ENCODE measurements at places on chromosomes 5 and 9. TPM values are rescaled to one million over a fixed set of nuclear protein-coding genes. Genes with fewer than 3 reads are reported as not detected.

Gene ZCCHC7
- 6.5 TPM for total RNA-seq

Gene CBY3
- not detected for total RNA-seq

Gene LCN6
- total RNA-seq = not detected

Gene DBH
- 16.7 TPM for total RNA-seq

Gene AGXT2
- total RNA-seq = 50.8 TPM

Gene INSL4
- total RNA-seq = not detected

DNA sequence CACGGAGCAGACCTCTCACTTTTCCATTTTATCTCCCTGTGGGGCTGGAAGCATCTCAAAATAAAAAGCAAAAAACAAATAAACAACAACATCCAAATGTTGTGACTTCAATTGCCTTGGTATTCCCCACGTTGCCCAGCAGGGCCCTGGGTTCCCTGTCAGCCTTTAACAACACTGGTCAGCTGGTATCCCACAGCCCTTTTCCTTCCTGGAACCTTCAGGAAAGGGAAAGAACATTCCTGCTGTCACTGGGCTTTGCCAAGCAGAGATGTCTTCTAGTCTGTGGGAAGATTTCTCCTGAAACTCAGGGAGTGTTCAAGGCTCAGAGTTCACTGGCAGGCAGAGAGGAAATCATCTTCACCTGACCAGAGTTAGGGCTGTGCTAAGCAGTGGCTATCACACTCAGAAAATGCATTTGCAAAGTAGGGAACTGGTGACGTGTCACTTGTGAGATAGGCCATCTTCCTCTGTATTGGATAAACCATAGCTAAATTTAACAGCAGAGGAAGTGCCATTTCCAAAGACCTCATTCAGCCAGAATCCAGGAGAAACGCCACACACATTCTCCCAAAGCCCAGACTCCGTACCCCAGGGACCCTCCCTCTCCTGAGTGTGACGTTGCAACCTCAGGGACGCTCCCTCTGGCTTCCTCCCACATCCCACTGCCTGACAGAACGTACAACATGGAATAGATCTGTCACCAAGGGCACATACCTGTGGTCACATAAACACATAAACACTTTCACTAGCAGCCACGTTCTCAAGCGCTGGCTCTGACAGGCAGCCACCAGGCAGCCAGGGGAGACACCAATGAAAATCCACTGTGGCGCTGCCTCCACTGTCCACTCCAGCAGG, 274.0 kb upstream of the DAPK1 start:
- no peak for DNase-seq

DNA sequence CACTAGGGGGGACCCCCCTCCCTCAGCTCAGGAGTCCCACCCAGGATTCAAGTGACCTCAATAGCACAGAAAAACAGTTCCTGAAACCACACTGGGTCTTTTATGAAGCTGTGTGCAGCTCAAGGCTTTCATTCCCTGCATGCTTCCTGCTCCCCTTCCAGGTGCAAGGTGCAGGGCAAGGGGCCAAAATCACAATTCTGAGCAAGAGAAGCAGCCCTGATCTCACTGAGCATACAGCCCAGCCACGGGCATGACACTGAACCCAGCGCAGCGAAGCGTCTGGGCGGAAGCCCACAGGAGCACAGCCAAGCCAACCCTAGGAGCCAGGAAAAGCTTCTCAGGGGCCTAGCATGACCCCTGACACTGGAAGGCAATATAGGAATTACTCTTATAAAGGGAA, 62.9 kb downstream of the IRX2 start:
- DNase-seq = no peak

DNA sequence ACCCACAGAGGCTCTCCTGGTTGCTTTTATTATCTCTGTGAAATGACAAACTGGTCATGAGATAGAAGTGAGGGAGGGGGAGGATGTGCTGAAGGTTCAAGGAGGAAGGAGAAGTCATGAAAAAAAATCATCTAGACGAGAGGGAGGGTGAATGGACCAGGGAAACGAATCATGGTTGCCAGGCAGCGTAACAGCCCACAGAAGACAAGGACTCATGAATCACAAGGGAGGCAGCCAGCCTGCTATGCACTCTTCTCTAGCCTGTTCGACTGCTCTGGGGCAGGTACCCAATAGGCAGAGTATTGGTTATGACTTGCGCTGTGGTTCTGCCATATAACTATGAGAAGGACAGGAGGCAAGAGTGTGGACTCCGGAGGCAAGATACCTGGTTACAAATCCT, 475.2 kb downstream of the CDK5RAP2 start:
- no peak for DNase-seq

DNA sequence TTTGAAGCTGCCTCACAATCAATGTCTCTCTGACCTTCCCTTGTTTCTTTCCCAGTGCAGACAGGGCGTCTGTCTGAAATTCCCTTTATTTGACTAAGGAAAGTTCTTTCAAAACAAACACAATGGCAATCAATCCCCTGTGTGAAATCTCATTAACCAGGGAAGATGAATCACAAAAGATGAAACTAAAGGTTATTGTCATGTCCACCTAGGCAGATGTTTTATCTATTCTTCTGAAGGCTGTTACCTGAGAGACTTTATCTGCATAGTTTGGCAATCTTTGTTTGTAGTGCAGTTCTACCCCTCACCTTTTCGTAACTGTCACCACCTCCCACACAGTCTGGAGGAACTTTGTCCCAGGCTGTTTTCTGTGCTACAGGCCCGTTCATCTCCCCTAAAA, 217.5 kb upstream of the RIOK2 start:
- no peak for DNase-seq

- no peak for DNase-seq
These were observed 154.9 kb downstream of the TENT4A start for GRCh38 chr5:6868171-6868570.

- DNase-seq = no peak
These were observed 145.5 kb downstream of the ERCC6L2 start for GRCh38 chr9:96020792-96021550.

DNA sequence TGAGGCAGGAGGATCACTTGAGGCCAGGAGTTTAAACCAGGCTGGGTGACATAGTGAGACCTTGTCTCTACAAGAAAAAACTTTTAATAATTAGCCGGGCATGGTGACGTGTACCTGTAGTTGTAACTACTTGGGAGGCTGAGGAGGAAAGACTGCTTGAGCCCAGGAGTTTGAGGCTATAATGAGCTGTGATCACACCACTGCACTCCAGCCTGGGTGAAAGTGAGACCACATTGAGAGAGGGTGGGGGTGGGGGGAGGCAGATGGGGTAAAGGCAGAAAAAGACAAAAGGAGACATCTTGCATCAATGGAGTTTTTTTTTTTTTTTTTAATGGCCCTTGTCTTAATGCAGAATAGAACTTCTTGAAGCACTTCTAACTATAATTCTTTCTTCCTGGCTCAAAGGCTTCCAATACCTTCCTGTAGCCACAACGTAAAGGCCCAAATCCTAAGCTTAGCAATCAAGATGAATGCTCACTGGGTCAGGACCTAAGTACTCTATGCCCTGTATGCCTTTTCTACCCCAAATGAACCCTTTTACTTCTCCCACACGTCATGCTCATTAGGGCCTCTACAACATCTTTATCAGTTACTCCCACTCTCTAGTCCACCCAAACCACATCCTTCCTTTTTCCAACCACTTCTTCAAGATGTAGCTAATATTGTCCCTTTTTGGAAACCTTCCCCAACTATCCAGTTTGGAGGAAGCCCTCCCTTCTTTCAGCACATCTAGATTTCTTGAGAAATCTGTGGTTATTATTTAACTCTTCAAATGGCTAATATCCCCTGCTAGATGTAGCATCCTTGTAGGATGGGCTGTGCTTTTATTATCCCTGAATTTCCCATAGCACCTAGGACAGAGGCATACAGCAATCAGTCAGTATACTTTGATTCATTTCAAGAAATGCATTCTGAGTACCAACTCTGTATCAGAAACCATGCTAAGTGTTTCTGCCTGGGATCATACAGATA, 40.8 kb downstream of the CSF2 start:
- no peak for DNase-seq

DNA sequence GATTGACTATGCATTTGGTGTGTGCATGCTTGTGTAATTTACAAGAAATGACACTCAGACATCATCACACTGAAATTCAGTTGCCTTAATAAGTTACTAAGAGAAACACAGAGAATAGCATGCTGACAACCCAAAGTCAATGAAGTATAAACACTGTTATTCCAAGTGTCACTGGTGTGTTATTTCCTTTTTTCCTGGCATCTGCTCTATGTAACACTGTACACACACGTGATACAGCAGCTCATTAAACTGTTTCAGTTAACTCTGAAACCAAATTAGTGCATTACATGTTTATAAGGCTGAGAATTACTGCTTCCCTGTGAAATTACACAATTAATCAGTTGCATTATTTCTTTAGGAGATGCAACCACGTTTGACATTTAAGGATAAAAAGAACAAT, 252.7 kb downstream of the EFNA5 start:
- no peak for DNase-seq

- no peak for DNase-seq
These were observed 46.4 kb downstream of the SNCAIP start for GRCh38 chr5:122358372-122358979.

GRCh38 chr9:27427272-27427643, 96.8 kb upstream of the IFNK start:
- DNase-seq = no peak

DNA sequence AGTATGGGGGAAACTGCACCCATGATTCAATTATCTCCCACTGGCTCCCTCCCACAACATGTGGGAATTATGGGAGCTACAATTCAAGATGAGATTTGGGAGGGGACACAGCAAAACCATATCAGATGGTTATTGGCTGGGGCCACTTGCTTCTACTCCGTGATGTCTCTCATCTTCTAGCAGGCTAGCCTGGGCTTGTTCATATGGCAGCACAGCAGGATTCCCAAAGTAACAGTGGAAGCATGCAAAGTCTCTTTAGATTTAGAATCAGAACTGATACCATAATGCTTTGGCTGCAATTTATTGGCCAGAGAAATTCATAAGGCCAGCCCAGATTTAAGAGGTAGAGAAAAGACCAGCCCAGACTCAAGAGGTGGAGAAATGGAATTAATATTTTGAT, 126.2 kb downstream of the PTTG1 start:
- no peak for DNase-seq

- DNase-seq = no peak
These were observed 908.2 kb upstream of the CDH10 start for GRCh38 chr5:25552871-25553481.

DNA sequence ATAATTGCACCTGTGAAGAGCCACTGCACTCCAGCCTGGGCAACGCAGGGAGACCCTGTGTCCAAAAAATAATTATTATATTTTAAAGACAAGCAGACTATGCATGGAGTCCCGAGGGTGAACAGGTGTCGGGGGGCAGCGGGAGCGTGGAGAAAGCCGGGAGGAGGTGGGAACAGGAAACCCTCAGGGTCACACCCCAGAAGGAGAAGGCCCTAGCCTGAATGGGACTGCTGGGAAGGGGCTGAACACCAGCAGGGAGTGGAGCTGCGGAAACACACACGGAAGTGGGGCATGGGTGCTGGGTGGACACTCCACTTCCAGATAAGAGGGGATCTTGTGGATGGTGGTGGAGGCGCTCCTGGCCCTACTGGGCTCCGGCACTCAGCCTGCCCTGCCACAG, 12.8 kb downstream of the SURF6 start:
- no peak for DNase-seq

DNA sequence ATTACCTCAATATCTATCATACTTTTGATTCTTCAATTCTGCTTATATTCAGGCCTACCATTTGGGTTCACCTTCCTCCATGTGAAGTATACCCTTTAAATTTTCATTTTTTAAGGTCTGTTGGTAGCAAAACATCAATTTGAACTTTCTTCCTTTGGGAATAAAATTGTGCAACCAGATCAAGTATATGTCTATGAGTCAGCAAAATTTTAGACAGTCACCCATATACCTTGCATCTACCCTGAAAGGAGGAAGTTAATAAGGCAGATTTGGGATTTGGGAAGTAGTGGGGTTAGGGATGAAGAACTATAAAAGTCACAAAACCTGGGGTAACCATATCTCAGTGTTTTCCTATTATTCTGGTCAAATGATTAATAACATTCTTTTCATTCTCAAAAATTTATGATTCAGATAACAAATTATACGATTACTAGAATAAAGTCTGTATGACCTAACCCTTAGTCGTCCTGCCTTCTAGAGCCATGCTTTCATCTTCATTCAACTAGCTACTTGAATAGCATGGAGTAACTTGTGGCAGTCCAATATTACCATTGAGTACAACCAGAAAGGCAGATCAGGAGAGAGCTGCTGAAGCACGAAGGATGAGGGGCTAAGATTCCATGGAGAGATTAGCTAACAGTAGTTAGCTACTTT, 2.8 kb upstream of the IL33 start:
- no peak for DNase-seq

DNA sequence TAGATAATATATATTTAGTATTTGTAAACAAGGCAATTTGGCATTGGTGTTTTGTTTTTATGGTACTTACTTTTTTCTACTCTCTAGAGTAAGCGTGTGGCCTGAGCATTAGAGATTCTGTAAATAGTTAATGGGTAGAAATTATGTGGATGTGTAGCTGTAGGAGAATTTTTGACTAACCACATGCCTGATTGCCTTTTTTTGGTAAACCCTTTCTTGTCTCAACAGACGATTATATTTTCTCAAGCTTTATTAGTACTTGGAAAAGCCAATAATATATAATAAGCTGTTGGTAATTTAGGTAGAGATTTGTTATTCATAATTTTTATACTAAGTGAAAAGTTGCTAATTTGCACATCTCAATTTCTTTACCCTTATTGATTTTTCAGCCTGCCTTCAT, 76.8 kb downstream of the FCHO2 start:
- DNase-seq = no peak

- DNase-seq = no peak
These were observed 11.0 kb upstream of the SNCAIP start for GRCh38 chr5:122301016-122301415.

DNA sequence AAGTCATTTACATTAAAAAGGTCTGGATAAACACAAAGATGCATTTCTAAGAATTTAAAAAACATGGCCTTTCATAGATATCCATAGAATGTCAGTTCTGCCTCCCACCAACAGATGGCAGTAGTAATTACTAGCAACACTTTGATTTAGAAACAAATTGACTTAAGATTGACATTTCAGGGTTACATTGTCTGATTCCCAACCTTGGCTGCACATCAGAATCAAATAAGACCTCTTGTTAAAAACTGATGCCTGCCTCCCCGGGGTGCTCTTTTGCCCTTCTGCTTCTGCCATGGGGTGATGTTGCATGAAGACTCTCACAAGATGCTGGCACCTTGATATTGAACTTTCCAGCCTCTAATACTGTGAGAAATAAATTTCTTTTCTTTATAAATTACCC, 146.2 kb upstream of the GPR151 start:
- DNase-seq = no peak

DNA sequence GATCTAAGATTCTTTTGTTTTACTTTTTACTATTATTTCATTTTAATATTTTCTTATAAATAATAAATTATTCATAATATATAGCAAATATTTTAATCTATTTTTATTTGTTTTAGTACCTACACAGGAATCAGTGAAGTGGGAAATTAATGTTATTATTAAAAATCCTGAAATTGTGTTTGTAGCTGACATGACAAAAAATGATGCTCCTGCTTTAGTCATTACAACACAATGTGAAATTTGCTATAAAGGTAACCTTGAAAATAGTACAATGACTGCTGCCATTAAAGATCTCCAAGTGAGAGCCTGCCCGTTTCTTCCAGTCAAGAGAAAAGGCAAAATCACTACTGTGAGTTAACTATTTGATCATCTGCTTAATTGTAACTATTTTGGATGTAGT, 138.7 kb downstream of the VPS13A start:
- no peak for DNase-seq

- peak; percentile 52 for DNase-seq
These were observed at the start of gene ADAM19 for GRCh38 chr5:157575381-157576020. Gene ADAM19, minus strand, starts transcription at chr5:157575775. Its CDS starts 79 bp downstream, at chr5:157575696.

GRCh38 chr5:129459777-129460671, at the start of gene ADAMTS19:
Gene ADAMTS19, plus strand, starts transcription at chr5:129460298. Its CDS starts 94 bp downstream, at chr5:129460392.
- DNase-seq = no peak

Data from left lobe of liver (tissue), 2 donors.